Jurkat, Clone E6-1 (cell line): ENCODE measurements at places on chromosomes 13 and 19.

GRCh38 chr19:16376649-16377048, 52.0 kb downstream of the KLF2 start:
- no peak for DNase-seq

DNA sequence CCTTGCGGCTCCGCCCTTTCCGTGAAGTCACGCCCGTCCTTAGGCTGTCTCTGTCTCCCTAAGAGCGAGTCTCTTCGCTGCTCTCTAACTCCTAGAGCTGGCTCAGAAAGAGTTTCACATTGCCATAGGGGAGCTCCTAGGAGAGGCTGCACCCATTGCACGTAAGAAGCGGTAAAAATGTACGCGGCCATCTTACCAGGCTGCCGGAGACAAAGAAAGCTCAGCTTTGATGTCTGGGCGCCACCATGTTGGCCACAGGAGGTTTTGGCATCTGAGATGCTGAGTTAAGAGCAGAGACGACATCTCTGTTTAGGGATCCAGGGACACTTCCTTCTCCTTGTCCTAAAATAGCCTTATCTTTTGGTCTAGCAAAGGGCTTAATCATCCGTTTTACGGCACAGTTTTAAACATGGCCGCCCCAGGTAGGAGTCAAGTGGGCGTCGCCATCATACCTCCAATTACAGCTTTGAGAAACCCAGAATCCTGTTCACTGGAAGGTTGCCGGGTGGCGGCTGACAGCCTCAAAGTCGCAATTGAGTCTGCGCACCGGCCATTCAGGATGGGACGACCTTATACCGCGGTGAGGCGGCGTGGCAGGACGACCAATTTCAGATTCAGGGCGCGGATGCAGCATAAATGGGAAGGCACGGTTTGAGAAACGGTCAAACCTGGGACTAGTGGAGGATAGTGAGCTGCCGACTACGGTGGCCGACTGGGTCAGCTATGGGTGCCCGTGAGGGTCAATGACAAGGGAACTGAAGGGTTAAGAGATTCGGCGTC, at the start of gene ZNF793:
TSS of gene ZNF793 (plus strand) at position 553 of the 780 bp plus-strand sequence. CDS start 16,501 bp downstream, outside the sequence.
- no peak for DNase-seq

DNA sequence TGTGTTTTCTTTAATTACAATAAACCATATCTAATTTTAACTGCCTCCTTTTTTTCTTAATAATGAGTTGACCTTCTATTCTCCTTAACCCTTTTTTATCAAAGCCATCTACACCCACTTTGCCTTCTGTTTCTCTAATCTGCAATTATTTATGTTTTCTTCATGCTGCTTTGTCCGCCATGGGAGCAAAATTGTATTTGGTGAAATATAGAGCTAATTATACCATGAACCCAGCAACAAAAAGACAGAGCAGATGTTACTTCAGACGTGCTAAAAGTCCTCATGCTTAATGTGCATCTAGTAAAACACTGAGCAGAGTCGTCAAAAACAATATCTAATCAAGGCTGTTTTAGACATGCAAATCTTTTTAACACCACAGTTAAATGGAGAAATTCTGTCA, 264.7 kb downstream of the DACH1 start:
- no peak for DNase-seq

DNA sequence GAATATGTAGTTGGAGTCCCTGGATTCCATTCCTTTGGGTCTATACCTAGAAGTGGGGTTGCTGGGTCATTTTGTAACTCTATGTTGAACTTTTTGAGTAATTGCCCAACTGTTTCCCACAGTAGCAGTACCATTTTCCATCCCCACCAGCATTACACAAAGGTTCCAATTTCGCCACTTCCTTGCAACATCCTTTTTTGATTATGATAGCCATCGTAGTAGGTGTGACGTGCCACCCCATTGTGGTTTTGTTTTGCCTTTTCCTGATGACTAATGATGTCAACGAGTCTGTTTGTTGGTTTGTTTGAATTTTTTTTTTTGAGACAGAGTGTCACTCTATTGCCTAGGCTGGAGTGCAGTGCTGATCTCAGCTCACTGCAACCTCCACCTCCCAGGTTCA, 3.3 kb upstream of the PEX11G start:
- DNase-seq = peak; percentile 57

DNA sequence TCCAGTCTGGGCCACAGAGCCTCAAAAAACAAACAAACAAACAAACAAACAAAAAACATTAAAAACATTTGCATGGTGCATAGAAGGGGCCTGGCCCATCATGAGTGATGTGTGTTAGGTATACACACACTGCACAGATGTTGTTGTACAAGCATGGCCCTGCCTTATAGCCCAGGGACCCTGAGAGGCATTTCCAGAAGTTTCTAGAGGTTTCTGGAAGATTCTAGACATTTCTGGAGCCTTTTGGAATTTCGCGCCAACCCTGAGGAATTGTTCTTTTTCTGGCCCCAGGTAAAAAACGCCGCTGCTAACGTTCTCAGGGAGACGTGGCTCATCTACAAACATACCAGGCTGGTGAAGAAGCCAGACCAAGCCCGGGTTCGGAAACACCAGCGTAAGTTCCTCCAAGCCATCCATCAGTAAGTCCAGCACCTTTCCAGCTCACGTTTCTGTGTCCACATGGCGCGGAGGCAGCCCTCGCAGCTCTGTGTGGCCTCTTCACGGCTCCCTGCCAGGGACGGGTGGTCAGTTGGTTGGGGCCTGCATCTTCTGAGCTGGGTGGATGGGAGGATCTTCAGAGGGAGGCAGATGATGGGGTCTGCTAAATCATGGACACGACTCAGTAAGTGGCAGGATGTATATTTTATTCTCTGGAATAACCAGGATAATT, 18.4 kb upstream of the ARRDC2 start:
- DNase-seq = no peak

GRCh38 chr13:64000321-64000720, 2584.7 kb upstream of the PCDH20 start:
- DNase-seq = no peak

DNA sequence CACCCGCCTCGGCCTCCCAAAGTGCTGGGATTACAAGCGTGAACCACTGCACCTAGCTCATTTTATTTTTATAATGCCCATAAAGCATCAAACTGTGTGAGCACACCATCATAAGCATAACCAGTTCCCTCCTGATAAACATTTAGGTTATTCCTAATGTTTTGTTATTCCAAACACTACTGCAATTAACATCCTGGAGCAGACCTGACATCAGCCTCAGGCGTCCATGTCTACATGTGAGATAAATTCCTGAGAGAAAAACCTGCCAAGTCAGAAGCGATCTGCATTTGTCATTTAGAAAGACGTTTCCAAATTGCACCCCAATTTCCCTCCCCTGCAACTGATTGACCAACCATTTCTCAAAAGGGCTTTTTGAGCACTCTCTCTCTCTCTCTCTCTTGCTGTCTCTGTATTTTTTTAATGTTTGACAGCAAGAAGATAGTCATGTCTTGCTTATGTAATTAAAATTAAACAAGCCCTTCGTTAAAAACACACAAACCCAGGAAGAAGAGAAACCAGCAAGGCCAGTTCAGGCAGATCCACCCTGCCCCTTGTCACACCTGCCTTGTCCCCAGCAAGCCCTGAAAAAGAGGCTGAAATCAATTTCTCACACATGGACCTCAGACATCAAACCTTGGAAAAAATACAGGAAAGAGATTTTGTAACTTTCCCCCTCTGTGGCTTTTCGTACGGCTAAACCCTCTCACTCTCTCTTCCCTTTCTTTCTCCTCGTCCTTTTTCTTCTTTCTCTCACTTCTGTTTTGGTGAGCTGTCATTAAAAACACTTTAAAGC, 9.9 kb downstream of the LYPD3 start:
- no peak for DNase-seq

GRCh38 chr13:109383683-109384082, 402.7 kb downstream of the IRS2 start:
- no peak for DNase-seq

- DNase-seq = no peak
Observed at GRCh38 chr13:40777809-40778175, 6.8 kb upstream of the MRPS31 start.

- no peak for DNase-seq
Observed at GRCh38 chr13:110480161-110480560, 81.4 kb downstream of the RAB20 start.
